ENCODE measurements at places on chromosomes 2 and 18. TPM values are rescaled to one million over a fixed set of nuclear protein-coding genes. Genes with fewer than 3 reads are reported as not detected.

Gene GCG
- total RNA-seq = not detected

GRCh38 chr2:127106457-127106990 lies 430 bp downstream of the BIN1 start:
- DNase-seq = peak; percentile 48

GRCh38 chr18:53886058-53886457 lies 338.4 kb downstream of the MBD2 start:
- no peak for DNase-seq

DNA sequence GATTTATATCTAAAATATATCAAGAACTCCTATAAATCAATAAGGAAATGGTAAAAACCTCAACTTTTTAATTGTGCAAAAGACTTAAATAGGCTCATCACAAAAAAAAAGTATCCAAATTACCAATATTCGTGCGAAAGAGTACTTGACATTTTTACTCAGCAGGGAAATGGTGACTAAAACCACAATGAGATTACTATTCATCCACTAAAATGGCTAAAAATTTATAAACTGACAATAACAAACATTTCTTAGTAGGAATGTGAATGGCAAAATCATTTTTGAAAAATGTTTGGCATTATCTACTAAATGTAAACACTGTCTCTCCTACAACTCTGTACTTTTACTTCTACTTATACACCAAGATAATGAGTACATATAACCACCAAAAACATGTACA lies 184.8 kb upstream of the RND3 start:
- DNase-seq = no peak

GRCh38 chr2:176679061-176679669 lies 409.9 kb downstream of the MTX2 start:
- no peak for DNase-seq

DNA sequence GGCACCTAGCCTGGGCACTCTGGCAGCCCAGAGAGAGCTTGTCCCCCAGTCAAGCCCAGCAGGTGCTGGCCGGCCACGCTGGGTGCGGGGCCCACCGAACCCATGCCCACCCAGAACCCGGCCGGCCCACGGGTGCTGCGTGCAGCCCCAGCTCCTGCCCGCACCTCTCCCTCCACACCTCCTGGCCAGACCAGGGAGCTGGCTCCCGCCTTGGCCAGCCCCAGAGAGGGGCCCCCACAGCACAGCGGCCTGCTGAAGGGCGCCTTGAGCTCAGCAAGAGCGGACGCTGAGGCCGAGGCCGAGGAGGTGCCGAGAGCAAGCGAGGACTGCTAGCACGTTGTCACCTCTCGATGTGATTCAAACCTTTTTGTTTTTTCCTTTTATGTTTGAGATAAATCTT lies 407.0 kb upstream of the KCNJ3 start:
- DNase-seq = no peak

DNA sequence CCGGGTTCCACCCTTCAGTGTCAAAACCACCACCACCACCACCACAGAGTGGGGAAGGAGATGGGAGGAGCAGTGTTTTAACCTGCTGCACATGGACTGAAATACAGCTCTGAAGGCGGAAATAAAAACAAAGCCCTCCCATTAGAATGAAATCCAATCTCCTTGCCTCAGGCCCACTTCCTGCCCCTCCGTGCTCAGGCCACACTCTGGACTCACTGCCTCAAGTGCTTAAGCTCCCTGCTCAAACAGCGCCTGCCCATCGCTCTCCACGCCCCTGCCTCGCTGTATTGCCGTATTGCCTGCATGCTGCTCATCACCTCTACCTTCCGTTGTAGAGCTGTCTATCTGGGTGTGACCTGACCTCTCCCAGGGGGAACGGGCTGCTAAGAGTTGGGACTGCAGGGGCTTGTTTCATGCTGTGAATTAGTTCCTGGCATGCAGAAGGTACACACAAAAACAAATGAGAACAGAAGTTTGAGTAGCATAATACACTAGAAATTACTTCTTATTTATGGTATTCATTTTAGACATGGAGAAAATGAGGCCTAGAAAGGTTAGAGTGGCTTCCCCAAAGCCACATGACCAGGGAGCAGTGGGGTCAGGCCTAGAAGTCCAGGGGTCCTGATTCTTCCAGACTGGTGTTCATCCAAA lies 31.6 kb upstream of the NEB start:
- DNase-seq = no peak

DNA sequence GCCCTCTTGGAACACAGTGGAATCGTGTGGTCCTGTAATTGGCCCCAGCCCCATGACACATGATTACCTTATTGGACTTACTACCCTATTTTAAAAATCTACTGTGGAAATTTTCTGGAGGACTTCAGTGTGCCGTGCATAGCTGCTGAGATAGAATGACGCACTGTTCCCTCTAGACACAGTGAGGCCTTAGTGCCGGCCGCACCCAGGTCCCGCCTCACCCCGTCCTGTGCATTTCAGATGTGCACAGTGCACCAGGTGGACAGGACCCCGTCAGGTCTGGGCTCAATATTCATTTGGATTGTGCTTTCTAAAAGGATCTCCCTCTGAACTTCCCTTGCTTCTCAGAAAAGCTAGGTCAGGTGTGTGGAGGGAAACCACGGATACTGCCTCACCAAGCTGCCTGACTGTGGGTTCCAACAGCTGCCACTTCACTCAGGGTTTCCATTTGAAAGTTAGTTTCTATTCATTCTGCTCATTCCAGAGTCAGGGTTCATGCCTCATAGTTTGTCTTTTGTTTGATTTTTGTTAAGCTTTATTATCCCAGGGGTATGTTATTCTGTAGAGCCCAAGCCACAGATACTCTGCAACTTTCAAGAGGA lies 155.8 kb downstream of the PTGR3 start:
- DNase-seq = no peak

DNA sequence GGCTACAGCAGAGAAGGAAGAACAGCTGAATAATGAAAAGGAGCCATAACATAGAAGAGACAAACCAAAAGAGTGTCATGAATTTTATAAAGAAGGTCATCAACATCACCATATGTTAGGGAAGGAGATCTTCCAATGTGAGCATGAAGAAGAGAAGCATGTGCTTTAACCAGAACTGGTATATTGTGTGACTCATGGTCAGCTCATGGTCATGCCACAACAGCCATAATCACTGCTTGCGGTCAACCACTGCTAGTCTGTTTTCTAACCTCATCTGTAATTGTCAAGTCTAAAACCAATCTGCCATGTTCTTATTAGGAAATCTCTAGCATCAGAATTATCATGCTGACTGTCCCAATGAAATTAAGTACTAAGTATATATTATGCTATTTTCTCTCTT lies 204.1 kb upstream of the VRK2 start:
- no peak for DNase-seq

DNA sequence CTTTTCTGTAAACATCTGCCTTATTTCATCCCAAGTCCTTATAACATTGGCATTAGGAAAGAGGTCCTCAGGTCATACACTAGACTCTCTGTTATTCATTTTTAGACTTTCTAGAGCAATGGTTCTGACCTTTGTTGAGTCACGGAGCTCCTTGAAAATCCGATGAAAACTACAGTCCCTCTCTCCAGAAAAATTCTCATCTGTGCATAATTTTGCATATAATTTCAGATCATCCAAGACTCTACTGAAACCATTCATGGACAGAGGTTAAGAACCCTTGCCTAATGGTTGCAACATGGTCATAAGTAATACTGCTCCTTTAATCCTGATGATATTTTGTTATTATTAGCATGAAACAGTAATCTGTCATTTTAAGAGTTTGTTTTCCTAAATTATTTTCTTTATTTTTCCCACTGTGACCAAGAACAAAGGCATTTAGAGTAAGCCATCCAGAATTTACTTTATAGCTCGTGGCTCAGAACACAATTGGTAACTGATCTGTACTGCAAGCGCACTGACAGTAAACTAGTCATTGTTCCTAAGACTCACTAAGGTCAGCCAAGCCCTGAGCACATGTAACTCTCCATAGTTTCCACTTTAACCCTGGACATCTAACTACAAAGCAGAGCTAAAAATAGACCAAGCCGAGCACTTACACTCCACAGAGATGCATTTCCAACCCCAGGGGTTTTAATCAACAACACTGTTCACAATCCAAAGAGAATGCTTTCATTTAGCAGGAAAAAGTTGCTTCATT lies 8.4 kb downstream of the MYOM1 start:
- no peak for DNase-seq

DNA sequence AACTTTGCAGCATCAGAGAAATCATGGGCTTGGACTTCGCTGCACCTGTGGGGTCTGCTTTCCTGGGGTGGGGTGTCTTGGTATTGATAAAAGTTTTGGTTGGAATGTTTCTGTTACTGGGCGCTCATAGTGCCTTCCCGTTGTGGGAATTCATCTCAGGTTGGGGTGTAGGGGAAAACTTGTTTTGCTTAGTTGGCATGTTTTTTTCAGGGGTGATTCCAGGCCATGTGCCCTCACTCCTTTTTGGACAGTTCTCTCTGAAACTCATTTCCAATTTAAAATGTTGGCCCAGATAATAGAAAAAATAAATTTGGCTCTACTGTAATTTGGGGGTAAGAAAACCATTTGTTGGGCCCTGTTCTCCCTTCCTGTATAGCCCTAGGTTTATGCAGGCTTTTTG lies 1.5 kb downstream of the LTBP1 start:
- DNase-seq = no peak

DNA sequence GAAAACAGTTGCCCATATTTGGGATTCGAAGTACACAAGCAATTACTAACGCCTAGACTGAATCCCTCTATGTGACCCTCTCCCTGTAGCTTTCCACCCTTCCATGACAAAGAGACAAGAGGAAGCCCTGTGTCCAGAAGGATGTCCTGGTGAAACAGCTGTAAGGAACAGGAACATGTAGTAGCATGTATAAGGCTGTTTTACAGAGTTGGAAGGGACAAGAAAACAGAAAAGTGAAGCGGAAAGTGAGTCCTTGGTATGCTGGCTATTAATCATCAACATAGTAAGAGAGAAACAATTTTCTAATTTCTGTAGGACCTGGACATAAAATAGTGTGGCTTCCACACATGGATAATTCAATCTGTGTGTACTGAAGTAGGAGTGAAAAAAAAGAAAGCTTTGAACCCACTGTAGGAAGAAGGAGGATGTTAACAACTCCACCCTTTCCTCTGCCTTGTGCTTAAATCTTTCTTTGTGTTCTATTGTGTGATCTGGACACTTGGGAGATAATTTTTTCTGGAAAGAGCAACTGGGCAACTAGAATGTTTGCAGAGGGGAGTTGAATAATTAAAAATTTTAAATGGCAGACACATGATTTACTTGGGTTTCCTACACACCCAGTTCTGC lies 162.3 kb upstream of the ZSWIM2 start:
- no peak for DNase-seq

DNA sequence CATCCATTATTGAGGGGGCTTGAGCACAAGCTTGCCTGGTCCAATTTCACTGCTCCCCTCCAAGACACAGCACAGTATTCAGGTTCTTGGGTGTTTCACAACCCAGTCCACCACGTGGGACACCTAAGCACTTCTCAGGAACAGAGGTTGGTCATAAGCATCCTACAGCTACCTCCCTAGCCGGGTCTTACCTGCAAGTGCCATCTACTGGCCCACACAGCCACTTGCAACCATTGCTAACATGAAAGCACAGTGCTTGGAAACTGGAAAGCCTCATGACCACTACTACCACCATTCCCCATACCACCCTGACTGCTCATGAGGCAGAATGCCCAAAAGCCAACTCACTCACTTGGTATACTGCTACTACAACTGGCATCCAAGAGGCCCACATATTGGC lies 105.7 kb upstream of the RPRM start:
- no peak for DNase-seq

Gene TUBA4A
- total RNA-seq = 369 TPM

GRCh38 chr2:188869550-188869949 lies 104.6 kb upstream of the COL3A1 start:
- peak; percentile 5 for DNase-seq

Measured in activated CD4-positive, alpha-beta T cell treated with anti-CD3 and anti-CD28 coated beads for 36 hours (primary cell).